Activated T-helper 1 cell treated with Interleukin-2 at 50 U/mL for 16 hours (primary cell): ENCODE measurements at places on chromosomes 13 and 19.

DNA sequence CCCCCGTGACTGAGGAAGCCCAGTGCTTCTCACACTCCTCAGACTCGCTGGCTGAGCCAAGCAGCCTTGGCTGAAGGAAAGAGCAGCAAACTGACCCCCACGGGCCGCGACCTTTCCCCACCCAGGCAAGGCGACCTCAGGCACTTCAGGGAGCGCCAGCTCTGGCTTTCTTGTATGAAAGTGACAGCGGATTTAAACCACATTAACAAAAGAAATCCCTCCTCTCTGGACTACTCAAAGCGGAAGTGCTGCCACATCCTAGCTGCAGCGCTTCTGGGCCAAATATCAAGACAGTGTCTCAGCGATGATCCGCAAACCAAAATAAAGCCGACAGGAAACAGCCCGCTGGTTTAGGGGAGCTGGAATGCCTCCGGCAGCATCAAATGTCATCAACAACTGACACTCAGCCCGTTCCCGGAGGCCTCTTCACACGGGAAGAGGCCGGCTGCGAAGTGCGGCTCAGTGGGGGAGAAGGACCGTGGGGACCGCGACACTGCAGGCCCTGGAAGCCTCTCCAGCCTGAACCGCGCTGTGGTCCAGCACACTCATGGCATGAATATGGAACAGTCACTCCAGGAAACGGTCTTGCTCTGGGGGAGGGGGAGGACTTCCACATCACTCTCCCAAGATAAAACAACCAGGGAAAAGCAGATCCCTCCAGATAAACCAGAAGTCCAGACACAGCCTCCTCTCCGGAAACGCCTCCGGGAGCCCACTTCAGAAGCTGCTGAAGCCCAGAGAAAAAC, 1.4 kb downstream of the RASA3 start:
- DNase-seq = peak; percentile 56

GRCh38 chr19:45485305-45486077, 11.4 kb downstream of the RTN2 start:
- peak; percentile 92 for DNase-seq

DNA sequence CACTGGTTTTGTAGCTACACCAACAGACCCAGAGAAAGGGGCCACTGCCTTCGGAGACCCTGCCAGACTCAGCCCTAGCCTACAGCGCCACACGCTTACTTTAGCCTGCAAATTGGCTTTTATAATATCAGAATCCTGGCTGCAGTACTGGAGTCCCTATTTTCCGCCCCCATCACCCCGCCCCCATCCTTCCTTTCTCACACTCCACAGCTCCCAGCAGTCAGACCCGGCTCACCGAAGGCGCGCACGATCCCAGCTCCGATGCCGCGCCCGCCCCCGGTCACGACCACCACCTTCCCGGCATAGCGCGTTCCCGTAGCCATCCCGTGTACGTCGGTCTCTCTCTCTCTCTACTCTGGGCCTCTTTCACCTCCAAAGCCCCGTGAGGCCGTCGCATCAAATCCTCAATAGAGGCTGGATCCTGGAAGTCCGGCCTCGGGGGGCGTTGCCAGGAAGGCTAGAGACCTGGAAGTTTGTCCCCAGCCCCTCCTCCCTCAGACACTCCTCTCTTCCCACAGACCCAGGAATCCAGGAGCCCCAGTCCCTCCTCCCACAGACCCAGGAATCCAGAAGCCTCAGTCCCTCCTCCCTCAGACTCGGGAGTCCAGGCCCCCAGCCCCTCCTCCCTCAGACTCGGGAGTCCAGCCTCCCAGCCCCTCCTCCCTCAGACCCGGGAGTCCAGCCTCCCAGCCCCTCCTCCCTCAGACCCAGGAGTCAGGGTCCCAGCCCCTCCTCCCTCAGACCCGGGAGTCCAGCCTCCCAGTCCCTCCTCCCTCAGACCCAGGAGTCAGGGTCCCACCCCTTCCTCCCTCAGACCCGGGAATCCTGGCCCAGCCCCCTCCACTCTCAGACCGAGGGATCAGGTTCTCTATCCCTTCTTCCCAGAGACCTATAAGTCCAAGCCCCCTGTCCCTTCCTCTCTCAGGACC, at the start of gene HSD17B14:
HSD17B14 (minus strand) TSS at position 403 of the 929 bp plus-strand sequence; CDS start at position 323, 80 bp downstream.
- DNase-seq = no peak

GRCh38 chr19:53646144-53646543, 14.3 kb downstream of the DPRX start:
- DNase-seq = no peak

- no peak for DNase-seq
Measured at GRCh38 chr13:105037110-105037509, 1498.4 kb downstream of the EFNB2 start.

DNA sequence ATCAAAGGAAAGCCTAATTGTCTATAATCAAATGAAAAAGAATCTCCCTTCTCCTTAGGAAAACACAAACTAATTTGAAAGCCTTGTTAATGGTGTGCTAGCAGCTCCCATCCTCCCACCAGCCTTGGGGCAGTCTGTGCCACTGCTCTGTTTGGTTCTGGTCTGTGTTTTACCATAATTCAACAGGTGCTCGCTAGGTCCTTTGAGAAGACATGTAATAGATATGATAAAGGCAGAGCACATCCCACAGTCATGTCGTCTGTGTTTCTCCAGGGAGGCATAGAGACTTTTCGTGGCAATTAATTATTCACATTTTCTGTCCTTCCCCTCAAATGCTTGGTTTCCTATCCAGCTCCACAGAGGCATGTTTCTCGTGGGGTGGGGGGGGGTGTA, 23.8 kb downstream of the FAM124A start:
- DNase-seq = no peak

GRCh38 chr19:11138601-11139300, 16.8 kb downstream of the SPC24 start:
- no peak for DNase-seq

GRCh38 chr19:43454031-43454430, 11.4 kb downstream of the LYPD3 start:
- DNase-seq = no peak

DNA sequence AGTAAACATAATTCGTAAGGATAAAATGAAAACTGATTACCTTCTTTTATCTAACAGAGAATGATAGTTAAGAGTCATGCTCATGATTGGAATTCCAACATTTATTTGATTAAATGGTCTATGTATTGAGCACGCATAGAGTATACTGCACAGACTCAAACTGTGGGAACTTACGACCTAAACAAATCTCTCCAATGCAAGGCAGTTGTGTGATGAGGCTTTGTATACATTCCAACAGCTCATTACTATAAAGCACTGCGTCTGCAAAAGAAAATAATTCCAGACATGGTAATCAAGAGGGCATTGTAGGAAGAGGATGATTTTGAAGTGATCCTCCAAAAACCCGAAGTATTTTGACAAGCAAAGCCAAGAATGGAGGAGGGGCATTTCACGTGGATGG, 169.5 kb downstream of the NUFIP1 start:
- no peak for DNase-seq

- no peak for DNase-seq
Measured at GRCh38 chr19:30303131-30303654, 69.0 kb upstream of the ZNF536 start.

DNA sequence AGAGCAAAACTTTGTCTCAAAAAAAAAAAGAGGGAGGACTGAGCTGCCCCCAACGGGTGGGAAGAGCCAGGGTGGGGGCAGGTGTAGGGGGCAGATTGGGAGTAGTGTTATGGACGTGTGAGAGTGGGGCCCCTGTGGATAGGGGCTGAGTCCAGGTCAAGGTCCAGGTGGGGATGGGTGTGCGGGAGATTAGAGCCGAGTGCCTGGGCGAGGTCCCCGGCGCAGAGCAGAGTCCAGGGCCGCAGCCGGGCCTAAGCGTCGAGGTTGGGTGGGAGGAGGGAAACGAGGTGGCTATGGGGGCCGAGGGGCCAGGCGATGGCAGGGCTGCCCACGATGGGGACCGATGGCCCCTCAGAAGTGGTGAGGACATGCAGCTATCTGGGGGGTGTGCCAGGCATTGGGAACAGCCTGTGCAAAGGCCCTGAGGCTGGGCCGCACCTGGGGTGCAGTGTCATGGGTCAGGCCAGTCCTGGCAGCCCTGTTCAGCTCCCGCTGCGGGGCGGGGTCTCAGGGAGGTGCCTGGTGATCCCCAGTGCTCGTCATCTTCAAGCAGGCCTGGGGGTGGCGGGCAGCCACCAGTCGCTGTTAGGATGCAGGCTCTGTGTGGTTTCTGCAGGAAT, 12.3 kb upstream of the MISP start:
- DNase-seq = no peak
